ENCODE measurements at places on chromosomes 11 and 22. TPM values are rescaled to one million over a fixed set of nuclear protein-coding genes. Genes with fewer than 3 reads are reported as not detected.

- H3K27me3 ChIP-seq = no peaks in the 10 kb centered on the region
- H3K27ac ChIP-seq = no peak overlapping the region
- no peaks in the 10 kb centered on the region for H3K4me1 ChIP-seq
- DNase-seq = no peak
- no peak overlapping the region for H3K4me3 ChIP-seq
Observed at GRCh38 chr11:24781288-24781687, 284.4 kb downstream of the LUZP2 start.

GRCh38 chr11:79152511-79152910 lies 288.3 kb downstream of the TENM4 start:
- no peaks in the 10 kb centered on the region for H3K4me1 ChIP-seq
- H3K4me3 ChIP-seq = no peak overlapping the region
- H3K36me3 ChIP-seq = no peaks in the 10 kb centered on the region
- no peak for DNase-seq
- no peaks in the 10 kb centered on the region for H3K27me3 ChIP-seq
- no peak overlapping the region for H3K27ac ChIP-seq

DNA sequence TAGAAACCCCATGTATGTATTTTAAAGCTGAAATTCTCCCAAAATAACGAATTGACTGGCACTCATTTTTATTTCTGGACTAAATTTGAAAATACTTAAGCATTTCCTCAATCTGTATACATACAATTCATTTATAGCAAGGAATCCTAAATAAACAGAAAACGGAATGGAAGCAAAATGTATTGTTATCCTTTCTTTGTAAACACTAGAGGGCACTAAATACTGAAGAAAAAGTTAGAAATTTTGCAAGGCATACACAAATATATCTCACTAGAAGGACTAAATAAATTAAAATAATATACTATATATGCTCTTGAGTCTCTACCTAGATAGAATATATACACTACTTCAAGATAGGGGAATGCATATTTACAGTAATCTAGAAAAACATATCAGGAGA lies 23.1 kb upstream of the ANO5 start:
- no peak overlapping the region for H3K4me3 ChIP-seq
- H3K4me1 ChIP-seq = no peaks in the 10 kb centered on the region
- no peaks in the 10 kb centered on the region for H3K36me3 ChIP-seq

DNA sequence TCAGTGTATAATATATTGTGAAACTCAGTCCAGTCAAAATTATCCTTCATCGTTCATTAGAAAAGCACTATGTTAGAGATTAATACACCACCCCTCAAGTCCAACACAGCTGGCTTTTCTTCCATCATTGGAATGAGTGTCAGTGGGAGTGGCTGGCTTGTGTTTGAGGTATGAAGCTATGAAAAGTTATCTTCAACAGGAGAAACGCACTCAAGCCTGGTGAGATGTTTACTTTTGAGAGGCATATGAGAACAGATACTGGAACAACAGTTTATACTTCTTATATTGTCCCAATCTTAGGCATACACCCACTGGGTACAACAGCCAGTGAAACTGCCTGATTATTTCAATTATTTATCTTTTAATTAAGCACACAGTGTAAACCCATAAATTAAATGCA lies 34.3 kb downstream of the PLEKHB1 start:
- DNase-seq = no peak
- H3K27me3 ChIP-seq = no peaks in the 10 kb centered on the region
- no peaks in the 10 kb centered on the region for H3K4me1 ChIP-seq
- no peak overlapping the region for H3K4me3 ChIP-seq

The APOBEC3H gene
- total RNA-seq = 1.9 TPM

- H3K27me3 ChIP-seq = no peaks in the 10 kb centered on the region
- H3K4me3 ChIP-seq = no peak overlapping the region
- H3K36me3 ChIP-seq = no peaks in the 10 kb centered on the region
- H3K4me1 ChIP-seq = no peaks in the 10 kb centered on the region
Observed at GRCh38 chr11:81674211-81674610, 1059.5 kb downstream of the FAM181B start.

The NAALAD2 gene
- 1.6 TPM for total RNA-seq

GRCh38 chr11:62832336-62833234 lies at the start of gene TEX54:
Gene TEX54 (minus strand): TSS chr11:62832841.
- no peaks in the 10 kb centered on the region for H3K27me3 ChIP-seq
- peak within 1 kb of the TSS; percentile 94 for H3K4me3 ChIP-seq
- DNase-seq = peak; percentile 58
- peaks cover 45% of the 10 kb centered on the region for H3K36me3 ChIP-seq

GRCh38 chr11:15947681-15948648 lies 408.4 kb downstream of the SOX6 start:
- no peaks in the 10 kb centered on the region for H3K27me3 ChIP-seq
- no peak for DNase-seq
- no peaks in the 10 kb centered on the region for H3K4me1 ChIP-seq
- H3K4me3 ChIP-seq = no peak overlapping the region
- no peak overlapping the region for H3K27ac ChIP-seq
- H3K36me3 ChIP-seq = no peaks in the 10 kb centered on the region

The CACNA1I gene
- total RNA-seq = 0.21 TPM

The VSTM5 gene
- not detected for total RNA-seq

DNA sequence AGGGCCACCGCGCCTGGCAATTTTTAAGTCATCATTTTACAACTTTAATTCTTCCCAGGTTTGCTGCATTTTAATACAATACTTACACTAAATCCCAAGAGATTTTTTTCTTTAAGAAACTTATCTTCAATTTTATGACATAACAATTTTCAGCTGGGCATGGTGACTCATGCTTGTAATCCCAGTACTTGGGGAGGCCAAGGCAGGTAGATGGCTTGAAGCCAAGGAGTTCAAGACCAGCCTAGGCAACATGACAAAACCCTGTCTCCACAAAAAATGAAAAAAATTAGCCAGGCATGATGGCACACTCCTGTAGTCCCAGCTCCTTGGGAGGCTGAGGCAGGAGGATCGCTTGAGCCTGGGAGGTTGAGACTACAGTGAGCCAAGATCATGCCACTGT lies 38.8 kb downstream of the CLDN25 start:
- peaks cover 58% of the 10 kb centered on the region for H3K36me3 ChIP-seq
- H3K27me3 ChIP-seq = no peaks in the 10 kb centered on the region

The TUB gene
- total RNA-seq = 5.2 TPM

GRCh38 chr11:69217276-69218105 lies 61.8 kb downstream of the SMIM38 start:
- DNase-seq = no peak
- H3K27me3 ChIP-seq = no peaks in the 10 kb centered on the region
- no peak overlapping the region for H3K27ac ChIP-seq

The SYT13 gene
- total RNA-seq = not detected

- no peak overlapping the region for H3K27ac ChIP-seq
- DNase-seq = no peak
- H3K27me3 ChIP-seq = no peaks in the 10 kb centered on the region
- H3K4me3 ChIP-seq = no peak overlapping the region
- peaks cover 13% of the 10 kb centered on the region for H3K36me3 ChIP-seq
Observed at GRCh38 chr11:66189031-66189745, 79.3 kb upstream of the RAB1B start.

- H3K27ac ChIP-seq = no peak overlapping the region
- H3K36me3 ChIP-seq = no peaks in the 10 kb centered on the region
- no peak for DNase-seq
- peaks cover 5% of the 10 kb centered on the region for H3K4me1 ChIP-seq
Observed at GRCh38 chr11:86747801-86748200, 52.5 kb upstream of the PRSS23 start.

- H3K4me1 ChIP-seq = no peaks in the 10 kb centered on the region
- peaks cover 8% of the 10 kb centered on the region for H3K27me3 ChIP-seq
Observed at GRCh38 chr22:27641049-27641795, 160.3 kb downstream of the MN1 start.

DNA sequence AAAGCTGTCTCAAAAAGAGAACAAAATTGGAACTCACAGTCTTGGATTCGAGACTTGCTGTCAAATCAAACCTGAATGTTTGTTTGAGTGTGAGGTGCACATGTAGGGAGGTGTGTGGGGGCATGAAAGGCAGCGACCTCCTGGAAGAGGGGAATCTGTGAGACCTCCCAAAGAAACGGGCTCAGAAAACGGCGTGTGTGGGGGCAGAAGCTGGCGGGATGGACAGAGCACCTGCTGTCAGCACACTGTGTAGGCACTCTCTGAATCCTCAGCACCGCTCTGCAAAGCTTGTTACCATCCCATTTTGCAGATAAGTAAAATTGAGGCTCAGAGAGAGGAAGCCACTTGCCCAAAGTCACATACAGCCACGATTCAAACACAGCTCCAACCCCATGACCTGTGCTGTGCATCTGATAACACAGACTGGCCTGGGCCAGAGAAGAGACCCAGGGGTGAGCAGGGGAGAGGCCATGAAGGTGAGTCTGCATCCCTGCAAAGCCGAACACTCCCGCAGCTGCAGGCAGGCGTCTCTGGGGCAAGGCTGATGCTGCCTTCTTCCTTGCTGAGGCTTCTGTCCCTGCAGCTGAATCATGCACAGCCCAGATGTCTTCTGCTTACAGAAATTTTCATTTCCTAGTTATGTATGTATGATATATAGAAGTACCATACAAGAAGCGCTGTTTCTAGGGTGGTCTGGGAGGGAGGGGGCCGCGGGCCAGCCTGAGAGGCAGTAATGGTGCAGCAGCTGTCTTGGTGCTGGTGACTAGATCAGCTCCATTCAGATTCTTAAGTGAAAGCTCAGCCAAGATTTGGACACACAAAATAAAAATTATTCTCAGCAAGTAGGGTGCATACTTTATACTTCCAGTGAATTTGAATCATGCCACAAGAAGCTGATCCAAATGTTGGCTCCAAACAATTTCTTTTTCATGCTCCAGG lies 67.3 kb upstream of the SHISAL1 start:
- peaks cover 14% of the 10 kb centered on the region for H3K27me3 ChIP-seq
- H3K4me3 ChIP-seq = no peak overlapping the region
- H3K4me1 ChIP-seq = no peaks in the 10 kb centered on the region
- peak; percentile 6 for DNase-seq

GRCh38 chr11:29641201-29641600 lies 375.6 kb downstream of the KCNA4 start:
- no peaks in the 10 kb centered on the region for H3K36me3 ChIP-seq
- no peak overlapping the region for H3K4me3 ChIP-seq
- H3K27me3 ChIP-seq = no peaks in the 10 kb centered on the region
- DNase-seq = no peak
- H3K4me1 ChIP-seq = no peaks in the 10 kb centered on the region

All from lower lobe of right lung (tissue), 2 donors.